Activated CD4-positive, alpha-beta T cell treated with anti-CD3 and anti-CD28 coated beads, Interleukin-2, amount 50 U/mL, for 4 hours (primary cell): ENCODE measurements at places on chromosomes 12 and 14.

GRCh38 chr14:77124345-77125280 lies 17.0 kb downstream of the ZDHHC22 start:
- DNase-seq, result peak; percentile 44

- DNase-seq, result no peak
Measured at GRCh38 chr14:53874704-53875103, 81.9 kb downstream of the BMP4 start.

- no peak for DNase-seq
Measured at GRCh38 chr14:60217713-60218112, 31.3 kb upstream of the PPM1A start.

DNA sequence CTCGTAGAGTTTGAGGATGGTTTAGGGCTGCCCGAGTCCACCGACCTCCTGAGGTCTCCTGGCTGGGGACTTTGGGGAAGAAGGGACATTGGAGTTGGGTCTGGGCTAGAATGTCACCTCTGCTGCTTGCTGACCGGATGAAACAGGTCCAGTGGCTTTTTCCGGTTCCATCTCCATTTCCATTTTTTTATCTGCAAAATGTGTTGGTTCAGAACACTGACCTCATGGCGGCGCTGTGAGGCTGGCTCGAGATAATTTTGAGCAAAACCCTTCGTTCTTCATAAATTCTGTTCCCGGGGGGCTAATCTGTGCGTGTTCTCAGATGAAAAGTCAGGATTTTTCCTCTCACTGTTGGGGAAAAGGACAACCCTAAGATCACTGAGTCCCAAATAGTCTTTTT lies 11.7 kb upstream of the MYL2 start:
- DNase-seq, result no peak

- no peak for DNase-seq
Measured at GRCh38 chr12:52014567-52015530, 8.1 kb downstream of the TAMALIN start.

DNA sequence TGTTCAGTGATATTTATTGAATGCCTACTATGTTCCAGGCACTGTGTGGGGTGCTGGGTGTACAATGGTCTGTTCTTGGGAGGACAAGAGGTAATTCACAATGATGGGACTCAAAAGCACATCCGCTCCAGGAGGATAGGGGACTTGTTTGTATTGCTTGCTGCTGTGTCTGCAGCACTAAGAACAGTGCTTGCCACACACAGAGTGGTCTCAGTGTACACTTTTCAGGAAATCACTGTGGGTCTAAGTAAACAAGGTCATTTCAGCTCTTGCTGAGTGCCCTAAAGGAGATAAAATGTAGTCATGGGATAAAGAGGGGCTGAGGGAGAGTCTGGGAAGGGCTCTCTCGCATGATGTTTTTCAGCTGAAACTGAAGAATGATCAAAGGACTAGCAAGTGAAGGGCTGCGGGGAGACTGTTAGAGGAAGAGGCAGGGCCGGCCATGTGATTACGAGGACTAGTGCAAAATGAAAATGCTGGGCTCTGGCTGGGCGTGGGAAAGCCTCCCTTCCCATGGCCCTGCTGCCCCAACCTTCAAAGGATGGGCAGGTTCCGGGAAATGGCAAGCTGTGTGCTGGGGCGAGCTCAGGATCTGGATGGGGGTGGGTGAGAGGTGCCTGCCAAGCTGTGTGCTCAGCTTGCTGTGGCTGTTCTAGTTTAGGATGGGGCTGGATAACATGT lies 39.1 kb downstream of the ADCK1 start:
- no peak for DNase-seq

- DNase-seq, result no peak
Measured at GRCh38 chr12:6193853-6194815, 6.1 kb upstream of the CD9 start.

- DNase-seq, result no peak
Measured at GRCh38 chr12:11457996-11458645, 62.8 kb upstream of the PRB2 start.

- no peak for DNase-seq
Measured at GRCh38 chr12:85350356-85350755, 70.3 kb downstream of the ALX1 start.
